ENCODE measurements at places on chromosomes 4 and X. TPM values are rescaled to one million over a fixed set of nuclear protein-coding genes. Genes with fewer than 3 reads are reported as not detected.

- no peak for DNase-seq
Observed at GRCh38 chr4:33579951-33580350, 2664.4 kb downstream of the ARAP2 start.

DCAF16 gene
- total RNA-seq, result 14.5 TPM

MAGEC2 gene
- not detected for total RNA-seq

NIPAL1 gene
- total RNA-seq, result 0.25 TPM

- DNase-seq, result no peak
Observed at GRCh38 chr4:139465922-139466321, 12.0 kb downstream of the RAB33B start.

GRCh38 chr4:54281054-54281766 lies 52.1 kb downstream of the PDGFRA start:
- DNase-seq, result peak; percentile 81

NONO gene
- total RNA-seq, result 99.2 TPM

- DNase-seq, result no peak
Observed at GRCh38 chr4:19314116-19314515, 937.6 kb upstream of the SLIT2 start.

GIMD1 gene
- not detected for total RNA-seq

TCEAL6 gene
- total RNA-seq, result not detected

DNA sequence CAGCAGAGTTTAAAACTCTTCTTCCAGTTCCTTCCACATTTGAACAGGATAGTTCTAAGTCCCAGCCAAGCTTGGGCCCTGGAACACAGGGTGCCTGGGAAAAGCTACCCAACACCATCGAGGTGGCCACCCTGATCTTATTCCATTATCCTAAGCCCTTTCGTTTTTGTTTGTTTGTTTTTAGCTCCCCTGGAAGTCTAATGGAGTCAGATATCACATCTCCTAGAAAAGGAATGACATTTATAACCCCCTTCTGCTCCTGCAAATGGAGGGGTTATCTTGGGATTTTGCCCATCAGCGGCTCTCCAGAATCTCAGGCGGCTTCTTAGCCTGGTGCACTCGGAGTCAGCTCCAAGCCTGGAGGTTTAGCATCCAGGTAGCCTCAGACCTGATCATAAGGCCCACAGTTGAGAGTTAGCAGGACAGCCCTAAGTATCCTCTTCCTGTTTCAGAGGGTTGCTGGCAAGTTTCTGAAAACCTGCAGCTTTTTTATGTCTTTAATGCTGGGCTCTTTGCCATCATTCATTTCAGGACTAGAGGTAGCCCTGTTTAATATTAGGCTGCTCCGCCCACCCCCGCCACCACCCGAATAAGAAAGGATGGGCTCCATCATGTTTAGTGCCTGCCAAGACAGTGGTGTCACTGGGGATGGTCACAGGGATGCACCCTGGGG lies 230.0 kb upstream of the LNX1 start:
- DNase-seq, result no peak

Data from left ventricle myocardium inferior (tissue), 1 donor.